ENCODE measurements at places on chromosomes 7 and 10. TPM values are rescaled to one million over a fixed set of nuclear protein-coding genes. Genes with fewer than 3 reads are reported as not detected.

The SUN3 gene
- not detected for polyA plus RNA-seq

The DPY19L1 gene
- polyA plus RNA-seq = 30.9 TPM

The SLIT1 gene
- polyA plus RNA-seq = 0.04 TPM

The NODAL gene
- not detected for polyA plus RNA-seq

The UPP1 gene
- 66.0 TPM for polyA plus RNA-seq

The NKX1-2 gene
- not detected for polyA plus RNA-seq

The GRID2IP gene
- polyA plus RNA-seq = not detected

The AKR1C2 gene
- polyA plus RNA-seq = 0.84 TPM

The BET1 gene
- polyA plus RNA-seq = 14.8 TPM

The PANK1 gene
- polyA plus RNA-seq = 2.0 TPM

The PRPS1L1 gene
- polyA plus RNA-seq = not detected

The FXYD4 gene
- not detected for polyA plus RNA-seq

The AVPI1 gene
- polyA plus RNA-seq = 5.9 TPM
